ENCODE measurements at places on chromosomes 7 and 10. TPM values are rescaled to one million over a fixed set of nuclear protein-coding genes. Genes with fewer than 3 reads are reported as not detected.

Gene HTR5A
- not detected for total RNA-seq

Gene BLNK
- total RNA-seq, result 238 TPM

Gene CALCR
- not detected for total RNA-seq

Gene TACC2
- not detected for total RNA-seq

Gene ADCYAP1R1
- not detected for total RNA-seq

Gene CREB5
- total RNA-seq, result 0.80 TPM

Gene NEBL
- not detected for total RNA-seq

Gene LRIT2
- not detected for total RNA-seq

Gene CRHR2
- not detected for total RNA-seq

Gene CLDN3
- not detected for total RNA-seq
